ENCODE measurements at places on chromosomes 1 and 21.
A peak's percentile ranks its signal among the peaks of the same experiment; 100 is the strongest.

GRCh38 chr1:14487671-14488070 is 110.8 kb upstream of the KAZN start:
- no peak for DNase-seq

DNA sequence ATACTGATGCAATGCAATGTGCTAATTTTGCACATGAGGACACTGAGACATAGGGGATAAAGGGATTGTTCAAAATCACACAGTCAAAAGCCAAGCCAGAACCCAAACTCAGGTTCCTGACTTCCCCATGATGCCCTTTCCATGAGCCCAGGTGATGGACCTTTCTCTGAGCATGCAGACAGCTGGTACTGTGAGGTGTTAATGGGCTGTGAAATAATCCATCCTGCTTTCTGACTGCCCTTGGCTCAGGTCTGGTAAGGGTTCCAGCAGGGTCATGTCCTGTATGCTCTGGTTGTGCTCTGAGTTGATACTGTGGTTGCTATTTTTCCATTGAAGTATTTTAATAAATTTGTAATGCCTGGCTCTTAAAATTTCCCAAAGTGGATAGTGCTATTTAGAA is 50.0 kb downstream of the CNIH3 start:
- DNase-seq: no peak

DNA sequence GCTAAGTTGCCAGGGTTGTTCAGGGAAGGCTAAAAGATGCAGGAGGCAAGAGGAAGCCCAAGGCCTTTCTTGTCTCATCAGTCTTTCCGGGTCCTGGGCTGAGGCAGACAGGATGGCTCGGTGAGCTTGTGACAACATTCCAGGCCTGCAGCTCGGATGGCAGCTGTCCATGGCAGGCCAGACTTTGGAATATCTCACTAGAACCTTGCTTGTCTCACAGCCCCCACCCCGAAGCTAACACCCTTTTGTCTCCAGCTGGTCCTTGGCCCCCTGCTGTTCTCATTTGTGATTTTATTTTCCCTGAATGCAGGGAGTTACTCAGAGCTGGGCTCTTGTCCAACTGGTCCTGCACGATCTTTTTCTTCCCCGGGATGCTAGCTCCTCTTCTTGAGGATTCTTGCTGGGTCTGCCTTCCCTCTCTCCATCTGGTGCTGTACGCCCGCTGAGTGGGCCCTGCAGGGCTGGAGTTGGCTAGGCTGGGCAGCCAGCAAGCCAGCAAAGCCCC is 477.2 kb upstream of the CAMK1G start:
- DNase-seq: no peak

DNA sequence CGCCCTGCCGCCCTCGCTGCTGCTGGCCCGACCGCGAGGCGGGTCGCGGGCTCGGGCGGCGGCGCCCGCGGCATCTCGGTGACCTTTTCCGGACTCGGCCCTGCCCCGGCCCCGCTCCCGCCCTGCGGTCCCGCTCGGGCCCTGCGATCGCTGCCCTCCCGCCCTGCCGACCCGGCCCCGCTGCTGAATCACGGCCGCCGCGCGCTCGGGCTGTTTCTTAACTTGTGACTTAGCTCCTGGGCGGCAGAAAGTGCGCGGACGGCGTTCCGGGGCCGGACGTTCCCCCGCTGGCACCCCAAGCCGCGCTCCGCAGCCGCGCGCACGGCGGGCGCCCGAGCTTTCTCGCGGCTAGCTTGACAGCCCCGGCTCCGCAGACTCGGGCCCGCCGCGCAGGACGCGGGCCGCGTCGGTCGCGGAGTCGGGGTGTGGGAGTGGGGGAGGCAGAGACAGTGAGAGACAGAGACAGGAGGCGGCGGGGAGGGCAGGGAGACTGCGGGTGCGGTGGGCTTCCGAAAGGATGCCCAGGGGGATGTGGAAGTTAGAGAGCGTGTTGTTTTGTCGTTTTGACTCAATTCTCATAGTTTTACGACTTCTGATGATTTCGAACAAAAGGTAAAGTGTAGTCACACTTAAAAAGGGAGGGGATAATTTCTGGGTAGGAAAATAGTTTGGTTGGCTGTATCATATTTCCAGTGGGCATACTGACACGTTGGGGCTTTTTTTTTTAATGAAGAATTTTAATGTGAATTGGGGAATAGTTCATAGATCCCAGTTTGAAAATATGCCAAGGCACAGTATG is 49.8 kb downstream of the PRDM2 start:
- peak; percentile 29 for DNase-seq

GRCh38 chr1:108511764-108512163 is 48.1 kb upstream of the EEIG2 start:
- DNase-seq: no peak

GRCh38 chr1:21590126-21590880 is 78.9 kb downstream of the RAP1GAP start:
- no peak for DNase-seq

- DNase-seq: no peak
Observed at GRCh38 chr1:44433209-44433608, 28.2 kb downstream of the RNF220 start.

GRCh38 chr1:94020764-94021579 is 100.0 kb downstream of the ABCA4 start:
- no peak for DNase-seq

DNA sequence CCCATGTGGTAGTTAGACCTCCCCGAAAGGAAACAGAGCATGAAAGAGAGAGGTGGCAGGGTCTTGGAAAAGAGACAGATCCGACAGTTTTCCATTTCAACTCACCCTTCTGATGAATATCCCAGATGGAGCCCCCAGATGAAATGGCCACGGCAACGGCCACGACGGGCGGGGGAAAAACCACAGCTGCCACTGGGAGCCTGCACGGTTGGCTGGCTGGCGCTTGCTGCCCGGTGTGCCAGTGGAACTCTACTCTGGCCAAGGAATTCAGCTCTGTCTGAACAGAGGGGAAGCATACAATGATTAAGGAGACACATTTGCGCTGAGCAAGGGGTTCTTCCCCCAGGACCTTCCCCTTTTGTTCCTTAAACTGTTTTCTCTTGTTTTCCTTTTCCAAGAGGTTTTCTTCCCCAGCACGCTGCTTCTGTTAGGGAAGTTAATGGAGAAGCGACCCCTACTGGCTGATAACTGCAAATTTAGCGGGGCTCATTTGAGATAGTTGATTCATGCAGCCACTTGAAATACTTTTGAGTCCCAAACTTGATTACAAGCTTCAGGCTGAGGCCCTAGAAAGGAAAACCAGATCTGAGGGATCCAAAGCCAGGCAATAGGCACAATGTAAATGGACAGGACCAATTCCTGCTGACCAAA is 1122.5 kb downstream of the NCAM2 start:
- DNase-seq: no peak

All from stimulated activated CD8-positive, alpha-beta memory T cell treated with anti-CD3 and anti-CD28 coated beads, Interleukin-15, amount 100 ng/mL, for 24 hours (primary cell).